ENCODE measurements at places on chromosomes 16 and 17. TPM values are rescaled to one million over a fixed set of nuclear protein-coding genes. Genes with fewer than 3 reads are reported as not detected.

SLC5A2 gene
- total RNA-seq: 0.53 TPM

TPSAB1 gene
- total RNA-seq: 6.7 TPM

STAT5A gene
- 105 TPM for total RNA-seq

TMIGD1 gene
- not detected for total RNA-seq

GRAPL gene
- total RNA-seq: not detected

CIAO2B gene
- 255 TPM for total RNA-seq

ELMO3 gene
- total RNA-seq: not detected

CES5A gene
- not detected for total RNA-seq

SGCA gene
- total RNA-seq: 78.5 TPM

PPP1R27 gene
- total RNA-seq: not detected

NPIPA8 gene
- not detected for total RNA-seq

HOXB6 gene
- 5.1 TPM for total RNA-seq

BLTP2 gene
- total RNA-seq: 104 TPM

SYNGR3 gene
- total RNA-seq: 0.32 TPM

CA5A gene
- not detected for total RNA-seq

CMTM3 gene
- total RNA-seq: 42.6 TPM

KRTAP2-3 gene
- not detected for total RNA-seq

MMP2 gene
- total RNA-seq: 325 TPM

KRTAP9-2 gene
- total RNA-seq: not detected

HIGD1B gene
- total RNA-seq: not detected

PIK3R5 gene
- 42.0 TPM for total RNA-seq

LLGL2 gene
- total RNA-seq: 41.8 TPM

ENPP7 gene
- 2.2 TPM for total RNA-seq

ARHGDIG gene
- not detected for total RNA-seq

VAT1L gene
- 12.6 TPM for total RNA-seq

HS3ST4 gene
- total RNA-seq: not detected

MGAT5B gene
- not detected for total RNA-seq

SRL gene
- total RNA-seq: 15.6 TPM

PRKCB gene
- total RNA-seq: 1.2 TPM

CA4 gene
- 35.3 TPM for total RNA-seq

EMP2 gene
- total RNA-seq: 49.2 TPM

OTOA gene
- total RNA-seq: not detected

KRTAP4-9 gene
- not detected for total RNA-seq

TM4SF5 gene
- total RNA-seq: not detected

COG8 gene
- 24.7 TPM for total RNA-seq

SLC22A31 gene
- total RNA-seq: not detected

RTN4RL1 gene
- 11.5 TPM for total RNA-seq

KRTAP17-1 gene
- total RNA-seq: not detected

PRAC2 gene
- total RNA-seq: not detected

All from ascending aorta (tissue), 2 donors.